ENCODE measurements at places on chromosomes 3 and 15.

GRCh38 chr3:71402280-71402679, 181.2 kb downstream of the FOXP1 start:
- DNase-seq, result no peak

GRCh38 chr3:142944342-142944741, 19.1 kb downstream of the PAQR9 start:
- no peak for DNase-seq

- no peak for DNase-seq
Measured at GRCh38 chr15:52243286-52243685, 52.1 kb upstream of the GNB5 start.

DNA sequence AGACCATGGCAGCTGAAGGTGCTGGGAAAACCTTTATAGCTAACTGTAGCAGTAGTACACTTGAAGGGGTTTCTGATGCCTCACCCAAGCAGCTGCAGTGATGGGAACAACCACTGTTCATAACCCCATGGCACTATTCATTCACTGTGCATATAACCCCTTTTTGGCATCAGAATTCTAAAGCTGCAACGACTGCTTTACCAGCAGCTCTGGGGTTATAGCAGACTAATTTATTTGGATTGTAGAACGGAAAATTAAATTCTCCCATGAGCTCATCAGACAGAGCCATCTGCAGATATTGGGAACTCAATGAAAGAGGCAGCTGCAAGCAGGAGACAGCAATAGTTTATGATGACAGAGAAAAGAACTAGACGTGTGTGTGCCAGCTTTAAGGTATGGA, 28.6 kb downstream of the TFDP2 start:
- no peak for DNase-seq

DNA sequence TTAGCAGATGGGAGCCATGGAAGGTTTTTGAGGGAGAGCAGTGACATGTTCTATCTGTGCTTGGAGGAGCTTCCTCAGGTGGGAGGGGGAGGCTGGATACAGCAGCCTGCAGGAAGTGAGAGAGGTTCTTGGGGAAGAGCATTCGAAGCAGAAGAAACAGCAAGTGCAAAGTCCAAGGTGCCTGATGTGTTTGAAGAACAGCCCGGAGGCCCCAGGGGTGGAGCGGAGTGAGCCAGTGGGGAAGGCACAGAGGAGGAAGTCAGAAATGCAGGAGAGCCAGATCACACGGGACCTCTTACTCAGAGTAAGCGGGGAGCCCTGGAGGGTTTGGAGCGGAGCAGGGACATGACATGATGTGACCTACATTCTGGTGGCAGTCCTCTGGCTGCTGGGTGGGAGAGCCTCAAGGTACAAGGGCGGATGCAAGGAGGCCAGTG, 10.8 kb downstream of the ITGA11 start:
- DNase-seq, result no peak

- peak; percentile 49 for DNase-seq
Measured at GRCh38 chr3:77038468-77038929, 1.4 kb upstream of the ROBO2 start.

GRCh38 chr3:141960731-141961130, 84.3 kb downstream of the ATP1B3 start:
- DNase-seq, result no peak

DNA sequence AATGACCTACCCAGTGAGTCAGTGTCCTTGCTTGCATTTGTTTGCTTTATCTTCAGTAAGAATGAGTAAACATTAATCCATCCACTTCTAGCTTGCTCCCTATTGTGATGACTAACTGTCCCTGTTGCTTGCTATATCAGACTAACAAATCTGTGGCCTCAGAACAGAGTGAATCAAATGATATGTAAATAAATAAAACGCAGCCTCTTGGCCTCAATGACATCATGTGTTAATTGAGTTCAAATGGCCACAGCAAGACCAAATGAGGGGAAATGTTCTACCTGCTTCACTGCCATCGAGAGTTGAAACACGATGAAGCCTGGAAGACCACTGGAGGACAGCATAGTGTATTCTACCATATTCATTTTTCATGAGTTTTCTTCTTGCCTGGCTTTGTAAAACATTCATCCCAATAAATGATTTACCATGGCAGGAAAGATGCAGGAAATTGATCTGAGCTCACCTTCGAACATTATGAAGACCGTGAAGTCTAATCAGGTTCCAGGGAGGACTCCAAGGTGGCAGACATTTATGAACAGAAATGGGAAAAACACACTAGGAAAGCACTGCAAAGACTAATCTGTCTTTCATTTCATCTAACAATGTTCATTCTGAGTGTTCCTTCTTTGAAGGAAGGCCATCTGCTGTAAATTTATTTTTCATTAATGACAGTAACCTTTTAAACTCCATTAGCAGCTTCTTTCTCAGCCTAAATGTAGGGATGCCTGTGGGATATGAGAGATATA, 1144.5 kb downstream of the TUSC7 start:
- DNase-seq, result no peak

DNA sequence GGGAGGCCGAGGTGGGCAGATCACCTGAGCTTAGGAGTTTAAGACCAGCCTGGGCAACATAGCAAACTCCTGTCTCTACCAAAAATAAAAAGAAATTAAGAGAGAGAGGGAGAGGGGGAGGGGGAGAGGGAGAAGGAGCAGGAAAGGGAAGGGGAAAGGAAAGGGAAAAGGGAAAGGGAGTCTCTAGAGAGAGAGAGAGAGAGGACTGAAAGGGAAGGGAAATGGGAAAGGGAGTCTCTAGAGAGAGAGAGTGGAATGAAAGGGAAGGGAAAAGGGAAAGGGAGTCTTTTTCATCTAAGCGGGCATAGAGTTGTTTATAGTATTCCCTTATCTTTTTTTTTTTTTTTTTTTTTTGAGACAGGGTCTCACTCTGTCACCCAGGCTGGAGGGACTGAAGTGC, 148.1 kb downstream of the NEO1 start:
- DNase-seq, result no peak

DNA sequence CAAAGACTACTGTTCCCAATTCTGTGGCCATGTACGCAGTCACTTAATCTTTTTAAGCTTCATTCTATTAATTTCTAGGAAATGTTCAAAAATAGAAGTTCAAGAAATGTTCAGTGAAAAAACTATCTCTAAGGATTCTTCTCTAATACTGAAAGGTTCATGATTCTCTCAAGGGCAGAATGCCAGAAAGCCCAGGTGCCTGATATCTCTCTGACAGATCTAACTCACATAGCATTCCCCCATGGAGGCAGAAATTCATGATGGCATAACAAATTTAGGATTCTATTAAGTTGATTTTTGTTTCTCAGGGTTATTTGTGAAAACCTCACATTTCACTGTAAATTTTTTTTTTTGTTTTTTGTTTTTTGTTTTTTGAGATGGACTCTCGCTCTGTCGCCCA, 17.5 kb downstream of the CHRM5 start:
- DNase-seq, result no peak

DNA sequence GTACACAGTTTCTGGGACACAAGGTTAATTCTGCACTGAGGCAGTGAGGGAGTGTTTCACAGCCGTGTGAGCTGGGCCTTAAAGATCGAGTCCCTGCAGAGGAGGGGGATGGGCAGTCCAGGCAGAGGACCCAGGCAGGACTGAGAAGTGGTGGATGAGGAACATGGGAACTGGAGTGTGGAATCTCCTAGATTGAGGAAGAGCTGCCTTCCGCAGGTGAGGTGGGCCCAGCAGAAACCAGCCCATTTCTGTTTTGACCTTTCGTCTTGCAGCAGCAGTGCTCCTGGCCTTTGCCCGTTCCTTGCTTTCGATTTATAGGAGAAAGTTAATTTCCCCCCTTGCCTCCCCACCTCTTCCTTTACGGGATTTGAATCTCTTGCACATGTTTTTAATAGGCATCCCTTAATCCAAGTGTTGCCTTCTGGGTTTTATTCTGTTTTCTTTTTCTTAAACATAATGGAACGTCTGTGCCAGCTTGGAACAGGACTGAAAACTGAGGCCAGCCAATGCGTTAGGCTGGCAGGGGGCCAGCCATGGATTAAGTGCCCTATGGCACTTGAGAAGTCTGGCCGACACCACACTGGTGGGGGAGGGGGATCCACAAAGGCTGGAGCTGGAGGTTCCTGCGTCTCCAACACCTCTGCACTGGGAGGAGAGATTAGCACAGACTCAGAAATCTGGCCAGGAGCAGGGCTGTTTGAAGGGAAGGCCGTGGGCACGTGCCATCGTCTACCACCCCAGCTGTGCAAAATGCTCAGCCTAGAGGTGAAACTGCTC, 78.1 kb downstream of the AAGAB start:
- no peak for DNase-seq

DNA sequence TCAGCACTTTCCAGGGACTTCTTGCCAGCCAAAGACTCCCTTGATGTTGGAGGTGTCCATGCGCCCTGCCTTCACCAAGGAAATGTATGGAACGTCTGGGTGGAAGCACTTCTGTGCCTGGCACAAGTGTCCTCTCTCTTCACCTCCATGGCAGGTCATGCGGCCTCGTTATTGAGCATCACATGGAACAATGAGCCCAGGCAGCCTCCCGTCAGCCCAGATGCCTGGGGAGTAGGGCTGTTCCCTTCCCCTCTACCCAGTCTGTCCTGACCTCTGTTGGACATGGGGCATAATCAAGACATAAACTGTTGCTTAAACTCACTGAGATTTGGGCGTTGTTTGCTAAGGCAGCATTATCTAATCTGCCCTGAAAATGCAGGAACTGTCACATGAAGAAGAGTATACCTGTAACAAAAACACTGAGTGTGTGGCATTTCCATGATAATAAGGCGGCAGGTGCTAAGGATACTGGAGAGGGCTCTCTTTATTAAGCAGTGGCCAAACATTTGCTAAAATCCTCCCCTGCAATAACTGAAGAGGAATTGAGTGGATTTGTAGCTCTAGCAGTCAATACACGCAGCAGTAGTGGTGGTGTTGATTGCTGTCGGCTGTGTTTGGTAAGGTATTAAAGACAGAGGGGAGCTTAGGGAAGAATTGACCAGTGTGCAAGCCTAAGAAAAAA, 338.2 kb upstream of the ATP10A start:
- no peak for DNase-seq

GRCh38 chr15:51038162-51038973, 56.3 kb downstream of the TNFAIP8L3 start:
- no peak for DNase-seq

- no peak for DNase-seq
Measured at GRCh38 chr15:81511138-81511537, 137.1 kb upstream of the TMC3 start.

GRCh38 chr3:34504366-34504765, 705.9 kb downstream of the PDCD6IP start:
- no peak for DNase-seq

DNA sequence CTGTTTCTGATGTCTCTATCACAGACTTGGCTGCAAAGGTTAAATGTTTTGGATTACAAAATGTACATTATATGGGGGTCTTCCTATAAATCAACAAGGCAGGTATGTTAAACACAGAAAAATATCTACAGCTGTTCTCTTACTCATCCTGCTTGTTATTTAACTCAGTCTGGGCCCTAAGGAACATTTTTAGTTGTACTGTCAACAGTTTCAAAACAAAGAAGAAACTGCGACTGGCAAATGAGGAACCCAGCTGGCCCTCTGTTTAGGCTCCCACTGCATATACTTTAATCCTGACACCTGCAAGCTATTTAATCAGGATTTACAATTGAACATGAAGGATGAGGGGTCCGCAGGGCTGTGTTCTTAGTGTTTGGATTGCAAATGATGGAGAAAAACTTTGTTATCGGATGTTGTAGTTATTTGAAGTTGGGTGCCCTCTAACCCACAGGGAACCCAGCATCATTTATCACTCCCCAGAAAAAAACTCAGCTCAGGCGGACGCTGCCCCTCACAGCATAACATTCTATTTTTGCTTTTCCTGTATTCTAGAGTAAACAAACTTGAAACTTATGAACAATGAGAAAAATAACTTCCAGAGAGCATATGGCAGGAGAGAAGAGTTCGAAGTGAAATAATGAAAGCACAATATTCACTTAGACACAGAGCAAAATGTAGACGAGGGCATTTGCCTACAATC, 91.2 kb downstream of the POLR2M start:
- no peak for DNase-seq

DNA sequence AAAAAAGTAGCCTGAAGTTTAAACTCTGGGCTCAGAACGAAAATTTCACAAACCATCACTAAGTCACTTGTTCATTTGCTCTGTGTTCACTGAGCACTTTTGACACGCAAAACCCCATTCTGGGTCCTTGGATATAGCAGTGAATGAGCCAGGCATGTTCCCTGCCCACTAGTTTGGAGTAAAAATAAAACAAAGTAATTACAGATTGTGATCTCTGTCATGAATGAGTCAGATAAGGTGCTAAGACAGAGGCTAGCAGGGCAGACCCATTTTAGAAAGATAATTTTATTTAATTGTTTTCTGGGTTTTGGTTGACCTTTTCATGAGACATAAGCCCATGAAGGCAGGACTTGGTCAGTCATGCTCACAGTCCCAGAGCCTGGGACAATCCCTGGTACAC, 84.1 kb upstream of the ARHGEF3 start:
- DNase-seq, result no peak

DNA sequence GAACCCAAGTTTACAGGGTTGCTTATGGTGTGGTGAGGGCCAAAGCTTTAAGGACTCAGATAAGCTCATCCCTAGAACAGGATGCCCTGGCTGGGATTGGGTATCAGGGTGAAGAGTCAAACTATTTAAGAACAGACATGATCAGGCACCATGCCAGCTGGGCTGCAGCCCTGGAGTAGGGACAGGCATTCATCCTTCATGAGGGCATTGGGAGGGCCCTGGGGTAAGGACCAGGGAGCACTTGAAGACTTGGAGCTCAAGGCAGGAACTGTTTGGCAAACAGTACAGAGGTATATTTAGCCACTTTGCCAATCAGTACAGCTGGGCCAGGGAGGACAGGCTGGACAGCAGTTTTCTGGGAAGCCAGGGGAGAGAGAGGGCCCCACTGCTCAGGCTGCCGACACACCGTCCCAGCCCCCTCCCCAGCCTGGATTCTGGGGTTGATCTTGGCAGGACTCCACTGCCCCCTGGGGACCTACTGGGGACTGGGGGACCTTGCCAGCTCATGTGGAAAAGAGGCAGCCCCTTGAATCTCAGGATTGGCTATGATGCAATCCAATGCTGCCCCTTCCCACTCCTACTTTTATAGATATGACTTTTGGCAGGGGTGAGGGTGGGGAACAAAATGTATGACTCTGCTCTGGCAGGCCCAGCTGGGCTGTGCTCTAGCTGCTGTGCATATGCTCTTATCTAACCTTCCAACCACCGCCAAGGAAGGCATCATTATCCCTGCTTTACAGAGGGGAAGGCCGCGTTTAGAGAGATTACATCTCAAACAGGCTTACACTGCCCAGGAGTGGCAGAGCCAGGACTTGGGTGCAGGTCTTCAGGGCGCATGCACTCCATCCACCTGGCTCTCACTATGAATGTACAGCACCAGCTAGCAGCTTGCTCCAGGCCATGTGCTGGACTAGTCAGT, 2.3 kb downstream of the PLA2G4E start:
- DNase-seq, result no peak

DNA sequence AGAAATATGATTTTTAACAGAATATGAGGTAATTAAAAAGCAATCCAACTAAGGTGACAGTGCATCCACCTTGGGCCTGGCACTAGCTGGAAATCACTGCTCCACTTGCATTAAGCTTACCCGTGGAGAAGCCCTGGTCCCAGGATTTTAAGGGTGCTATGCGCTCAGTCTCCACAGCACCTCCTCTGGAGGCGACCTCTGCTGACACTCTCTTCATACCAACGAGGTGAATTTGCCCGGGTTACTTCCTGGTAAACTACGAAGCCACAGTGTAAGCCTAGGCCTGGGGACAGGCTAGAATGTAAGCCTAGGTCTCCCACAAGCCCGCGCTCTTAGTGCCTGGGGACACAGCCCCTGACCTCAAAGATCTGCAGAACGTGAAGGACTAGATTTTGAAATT, 793 bp downstream of the APOD start:
- DNase-seq, result no peak

- no peak for DNase-seq
Measured at GRCh38 chr3:50258979-50259378, 10.0 kb upstream of the SEMA3B start.

- no peak for DNase-seq
Measured at GRCh38 chr3:149989307-149989706, 18.6 kb upstream of the PFN2 start.
